ENCODE measurements at places on chromosomes 2 and 18.
A peak's percentile ranks its signal among the peaks of the same experiment; 100 is the strongest.

DNA sequence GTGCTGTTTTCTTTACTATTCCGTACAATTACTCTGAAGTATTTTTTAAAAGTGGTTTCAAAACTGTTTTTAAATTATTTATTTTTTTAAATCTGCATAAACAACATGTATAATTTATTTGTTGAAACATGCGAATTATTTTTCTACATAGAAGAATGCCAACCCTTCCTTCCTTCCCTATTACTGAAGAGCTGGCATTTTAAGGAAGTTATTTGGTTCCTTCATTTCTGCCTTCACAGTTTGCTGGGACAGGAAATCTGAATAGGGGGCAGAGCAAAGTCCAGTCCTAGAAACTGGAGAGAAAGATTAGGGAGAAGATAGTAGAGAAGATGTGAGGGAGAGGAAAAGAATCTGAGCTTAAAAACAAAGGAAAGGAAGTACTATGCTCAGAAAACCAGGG is 146.7 kb upstream of the ACVR2A start:
- no peak for DNase-seq

GRCh38 chr18:11258039-11258610 is 108.8 kb upstream of the PIEZO2 start:
- DNase-seq = peak; percentile 18

DNA sequence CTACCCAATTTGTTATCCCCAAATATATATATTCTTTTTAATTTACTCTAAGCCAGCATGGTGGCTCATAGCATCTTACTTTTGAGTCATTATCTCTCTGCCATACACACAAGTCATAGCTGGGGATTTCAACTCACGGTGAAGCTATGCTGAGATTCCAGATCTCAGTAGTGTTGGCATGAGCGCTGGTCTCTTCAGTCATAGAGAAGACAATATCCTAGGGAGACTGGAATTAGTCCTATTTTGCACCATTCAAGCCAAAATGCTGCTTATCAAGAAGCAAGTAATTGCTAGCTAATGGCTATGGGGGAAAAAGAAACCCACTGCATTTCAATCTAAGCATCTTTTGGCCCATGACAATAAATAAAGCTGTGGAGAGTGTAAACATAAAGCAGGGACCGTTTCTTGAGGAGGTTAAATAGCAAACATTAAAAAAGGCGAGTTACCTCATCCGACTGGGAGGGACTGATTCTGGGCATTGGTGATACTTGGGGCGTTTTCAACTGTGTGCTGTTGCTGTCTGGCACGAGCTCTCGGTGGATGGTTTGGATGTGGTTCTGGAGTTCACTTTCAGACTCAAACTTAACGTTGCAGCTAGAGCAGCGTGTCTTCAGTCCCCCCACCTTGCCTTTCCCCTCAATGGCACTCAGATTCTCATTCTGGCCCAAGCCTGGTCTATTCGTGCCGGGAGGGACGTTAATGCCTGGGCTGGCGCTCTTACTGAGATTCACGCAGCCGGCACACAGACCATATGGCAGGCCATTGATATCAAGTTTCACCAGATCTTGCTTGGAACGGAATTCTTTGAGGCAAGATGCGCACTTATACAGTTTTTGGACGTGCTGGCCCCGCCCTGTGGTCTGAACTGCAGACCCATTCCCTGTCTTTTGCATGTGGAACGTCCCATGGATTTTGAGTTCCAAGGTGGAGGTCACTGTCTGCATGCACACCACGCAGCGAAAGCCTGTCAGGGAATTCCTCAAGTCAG is 127.8 kb downstream of the ZNF521 start:
- DNase-seq = no peak

GRCh38 chr2:16716024-16716423 is 50.4 kb upstream of the CYRIA start:
- no peak for DNase-seq

GRCh38 chr2:145906354-145906753 is 1386.4 kb upstream of the ZEB2 start:
- no peak for DNase-seq

DNA sequence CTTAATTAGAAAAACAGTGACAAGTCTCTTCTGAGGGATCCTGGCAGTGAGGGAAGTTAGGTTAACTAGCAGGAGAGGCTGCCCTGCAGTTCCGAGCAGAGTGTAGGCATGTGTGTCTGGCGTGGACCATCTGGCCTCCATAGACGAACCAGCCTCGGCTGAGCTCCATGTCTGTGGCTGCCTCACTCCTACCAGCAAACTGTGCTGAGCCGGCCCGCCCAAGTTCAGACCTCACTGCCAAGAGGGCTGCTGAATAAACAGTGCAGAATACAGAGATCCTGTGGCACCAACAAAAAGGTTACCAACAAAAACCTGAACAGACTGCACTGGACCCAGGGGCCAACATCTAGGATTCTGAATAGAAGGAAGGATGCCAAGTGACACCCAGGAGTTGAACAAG is 27.3 kb downstream of the INO80C start:
- DNase-seq = no peak

GRCh38 chr18:34543945-34544344 is 166.2 kb upstream of the DTNA start:
- DNase-seq = no peak

- DNase-seq = no peak
Measured at GRCh38 chr18:43847164-43848091, 570.1 kb upstream of the SYT4 start.

- DNase-seq = no peak
Measured at GRCh38 chr2:207750345-207750744, 19.4 kb downstream of the FZD5 start.

DNA sequence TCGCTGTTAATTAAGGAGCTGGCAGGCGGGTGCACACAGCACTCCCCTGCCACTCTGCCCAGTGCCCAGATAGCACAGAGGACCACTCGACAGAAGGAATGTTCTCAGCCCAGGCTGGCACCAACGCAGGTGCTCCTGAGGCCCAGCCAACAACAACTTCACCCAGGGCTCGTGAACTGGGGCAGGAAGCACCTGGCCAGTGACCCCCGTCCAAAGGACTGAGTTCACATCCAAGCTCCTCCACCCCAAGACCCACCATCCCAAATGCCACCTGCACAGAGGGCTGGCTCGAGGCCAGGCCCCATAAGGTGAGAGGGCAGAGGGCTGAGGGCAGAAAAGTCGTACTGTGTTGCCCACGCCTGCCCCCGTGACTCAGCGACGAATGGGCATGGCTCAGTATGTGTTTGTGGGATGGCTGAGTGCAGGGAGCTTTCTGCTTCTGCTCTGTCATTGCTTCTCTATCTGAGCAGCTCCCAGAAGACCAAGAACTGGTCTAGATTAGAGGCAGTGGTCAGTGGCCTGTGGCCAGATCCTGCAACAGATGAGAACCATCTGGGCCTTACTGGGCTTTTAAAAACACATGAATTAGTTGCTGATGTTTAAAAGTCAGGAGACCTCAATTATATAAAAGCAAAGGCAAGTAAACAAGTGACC is 68.4 kb downstream of the POLR1A start:
- peak; percentile 70 for DNase-seq

- DNase-seq = peak; percentile 65
Measured at GRCh38 chr2:206521612-206522011, 78.3 kb downstream of the ADAM23 start.

DNA sequence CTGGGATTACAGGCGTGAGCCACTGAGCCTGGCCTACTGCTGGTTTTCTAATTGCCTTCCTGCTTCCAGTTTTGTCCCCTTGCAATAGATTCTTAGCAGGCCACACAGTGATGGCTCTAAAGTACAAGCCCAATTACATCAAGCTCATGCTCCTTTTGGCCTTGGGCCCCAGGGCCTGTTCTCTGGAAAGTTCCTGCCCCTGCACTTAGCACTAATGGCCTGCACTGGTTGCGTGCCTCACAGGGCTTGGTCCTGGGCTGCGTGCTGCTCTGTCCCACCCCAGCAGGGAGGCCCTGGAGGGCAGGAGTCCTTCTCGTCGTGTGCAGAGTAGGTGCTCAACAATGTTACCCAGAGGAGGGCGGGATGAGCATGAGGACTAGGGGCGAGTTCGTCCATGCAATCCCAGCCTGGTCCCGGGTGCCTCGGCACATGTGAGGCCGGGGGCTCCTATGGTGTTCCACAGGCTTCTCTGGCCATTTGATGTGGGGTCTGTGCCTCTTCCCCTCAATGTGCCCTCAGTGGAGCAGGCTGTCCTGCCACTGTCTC is 51.7 kb downstream of the PDCL3 start:
- no peak for DNase-seq

DNA sequence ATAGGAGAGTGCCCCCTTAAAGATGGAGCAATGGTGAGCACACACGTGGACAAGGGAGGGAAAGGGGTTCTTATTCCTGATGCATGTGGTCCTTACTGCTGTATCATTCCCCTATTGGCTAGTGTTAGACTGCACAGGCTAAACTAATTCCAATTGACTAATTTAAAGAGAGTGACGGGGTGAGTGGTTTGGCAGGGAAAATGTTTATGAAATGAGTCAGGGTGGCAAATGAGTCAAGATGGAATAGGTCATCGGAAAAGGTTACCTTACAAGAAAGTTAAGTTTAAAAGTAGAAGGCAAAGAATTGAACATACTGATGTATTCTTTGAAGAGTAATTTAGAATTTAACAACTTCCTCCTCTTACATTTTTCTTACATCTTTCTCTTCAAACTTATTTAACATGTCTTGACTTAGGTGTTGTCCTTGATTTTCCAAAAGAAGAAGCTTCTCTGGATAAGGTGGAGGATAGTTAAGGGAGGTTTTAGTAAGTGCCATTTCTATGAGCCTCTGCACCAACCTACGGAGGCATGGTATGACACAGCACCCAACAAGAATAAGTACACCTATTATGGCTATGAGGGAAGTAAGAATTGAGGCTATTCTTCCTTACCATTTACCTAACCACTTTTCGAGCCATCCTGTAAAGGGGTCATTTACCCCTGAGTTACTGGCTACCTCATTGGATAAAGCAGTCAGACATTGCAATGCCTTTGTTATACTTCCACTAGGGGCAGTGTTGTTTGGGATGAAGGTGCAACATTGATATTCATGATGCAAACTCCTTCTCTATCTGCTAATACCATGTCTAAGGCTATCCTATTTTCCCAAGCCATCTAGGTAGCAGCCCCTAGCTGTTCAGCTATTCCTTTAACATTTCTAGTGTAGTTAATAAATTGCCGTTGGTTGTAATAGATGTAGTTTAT is 1345.8 kb upstream of the LRRTM1 start:
- DNase-seq = no peak

- DNase-seq = no peak
Measured at GRCh38 chr2:191347154-191347553, 102.0 kb downstream of the MYO1B start.
